ENCODE measurements at places on chromosomes 11 and 22. TPM values are rescaled to one million over a fixed set of nuclear protein-coding genes. Genes with fewer than 3 reads are reported as not detected.

DEPDC7 gene
- total RNA-seq = 1.4 TPM

MYOD1 gene
- total RNA-seq = not detected

ADAMTS8 gene
- 0.10 TPM for total RNA-seq

GDPD4 gene
- not detected for total RNA-seq
